ENCODE measurements at places on chromosomes 3 and 15. TPM values are rescaled to one million over a fixed set of nuclear protein-coding genes. Genes with fewer than 3 reads are reported as not detected.

The PAK6 gene
- total RNA-seq = 16.0 TPM

The PRSS50 gene
- 0.31 TPM for total RNA-seq

The TRIM42 gene
- total RNA-seq = not detected

The MUC20 gene
- total RNA-seq = 10.0 TPM

The RTP4 gene
- total RNA-seq = not detected

The SLC15A2 gene
- total RNA-seq = 9.4 TPM

The ZMYND10 gene
- 3.4 TPM for total RNA-seq

The PROK2 gene
- 1.9 TPM for total RNA-seq

The CISH gene
- total RNA-seq = 0.63 TPM

The MEIS2 gene
- 283 TPM for total RNA-seq

The ACOX2 gene
- total RNA-seq = 3.4 TPM

The PLSCR5 gene
- not detected for total RNA-seq

The GATA2 gene
- 0.31 TPM for total RNA-seq

The ITPKA gene
- 1.3 TPM for total RNA-seq

The TMEM212 gene
- not detected for total RNA-seq

The CCDC39 gene
- 0.63 TPM for total RNA-seq

The ETV5 gene
- 51.6 TPM for total RNA-seq

The ATP13A5 gene
- 0.63 TPM for total RNA-seq

The MESP2 gene
- total RNA-seq = not detected

The GCNT3 gene
- total RNA-seq = not detected

The MOBP gene
- 0.63 TPM for total RNA-seq

The CHRM5 gene
- total RNA-seq = 0.63 TPM

The IMPG2 gene
- total RNA-seq = 2.8 TPM

The WDR49 gene
- total RNA-seq = 8.8 TPM

The ZBBX gene
- 6.9 TPM for total RNA-seq

The CCDC32 gene
- total RNA-seq = 26.0 TPM

The ARGFX gene
- not detected for total RNA-seq

The KBTBD13 gene
- not detected for total RNA-seq

The CPN2 gene
- not detected for total RNA-seq

The CCDC191 gene
- total RNA-seq = 9.1 TPM

The KCTD6 gene
- 37.9 TPM for total RNA-seq

The NRROS gene
- total RNA-seq = 1.6 TPM

The IGSF11 gene
- 19.4 TPM for total RNA-seq

The DNAJC17 gene
- 31.9 TPM for total RNA-seq

The SLC22A14 gene
- 1.3 TPM for total RNA-seq

The TGM5 gene
- total RNA-seq = not detected

The MUC4 gene
- total RNA-seq = not detected

The RBP2 gene
- total RNA-seq = not detected

The LRRN1 gene
- total RNA-seq = 49.1 TPM

The UBAP1L gene
- total RNA-seq = 12.5 TPM

The CCDC54 gene
- total RNA-seq = 1.6 TPM

The CKMT1B gene
- total RNA-seq = 11.9 TPM

The C2CD4A gene
- not detected for total RNA-seq

The GABRB3 gene
- 135 TPM for total RNA-seq

The SLC12A1 gene
- total RNA-seq = 2.2 TPM

The FBN1 gene
- total RNA-seq = 32.2 TPM

The SGO1 gene
- total RNA-seq = 4.1 TPM

The DCUN1D1 gene
- 47.0 TPM for total RNA-seq

The PRR23C gene
- not detected for total RNA-seq

The SELENOS gene
- total RNA-seq = 30.0 TPM

The CX3CR1 gene
- 11.6 TPM for total RNA-seq

The UROC1 gene
- total RNA-seq = not detected

The CKMT1A gene
- total RNA-seq = 12.2 TPM

The EPHB1 gene
- 36.9 TPM for total RNA-seq

The CCR2 gene
- total RNA-seq = not detected

The CORO2B gene
- 52.9 TPM for total RNA-seq

Measured in parietal lobe (tissue), 2 donors.